ENCODE measurements at places on chromosomes 2 and 18. TPM values are rescaled to one million over a fixed set of nuclear protein-coding genes. Genes with fewer than 3 reads are reported as not detected.

Gene IL1B
- total RNA-seq: 2.5 TPM

Gene PLEK
- not detected for total RNA-seq

Gene TCF23
- not detected for total RNA-seq

Gene CCDC68
- total RNA-seq: 64.8 TPM

DNA sequence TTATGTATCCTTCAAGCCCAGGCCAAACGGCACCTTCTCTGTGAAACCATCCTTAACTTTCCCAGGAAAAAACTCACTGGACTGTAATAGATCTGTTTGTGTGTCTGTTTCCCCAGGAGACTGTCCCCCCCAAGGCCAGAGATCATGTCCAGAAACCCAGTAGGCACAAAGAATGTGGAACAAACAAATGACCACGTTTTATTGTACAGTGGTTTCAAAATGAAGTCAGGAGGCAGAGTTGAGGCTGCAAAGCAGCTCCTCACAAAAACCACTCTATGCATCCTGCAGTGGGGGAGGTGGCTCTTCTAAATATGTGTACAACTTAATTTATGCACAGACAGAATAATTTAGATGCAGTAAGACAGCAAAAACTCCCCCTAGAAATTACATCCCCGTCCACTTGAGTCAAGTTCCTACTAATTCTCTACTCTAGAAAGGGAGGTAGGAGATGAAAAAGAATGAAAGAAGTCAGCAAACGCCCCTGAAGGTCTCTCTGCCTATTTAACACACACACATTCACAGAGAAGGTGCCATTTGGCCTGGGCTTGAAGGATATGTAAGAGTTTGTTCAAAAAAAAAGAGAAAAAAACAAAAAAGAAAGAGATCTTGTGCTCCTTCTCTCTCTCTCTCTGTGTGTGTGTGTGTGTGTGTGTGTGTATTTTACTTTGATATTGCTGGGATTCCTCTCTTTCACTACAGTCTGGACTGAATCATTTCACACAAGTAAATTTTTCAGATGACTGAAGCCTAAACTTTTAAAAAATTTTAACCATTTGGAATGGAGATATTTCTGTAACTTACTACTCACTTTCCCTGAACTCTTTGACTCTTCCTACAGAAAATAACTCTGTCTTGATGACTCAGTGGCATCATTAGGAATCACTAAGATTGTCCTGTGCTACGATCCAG, 19.5 kb downstream of the BCL2 start:
- DNase-seq: no peak

DNA sequence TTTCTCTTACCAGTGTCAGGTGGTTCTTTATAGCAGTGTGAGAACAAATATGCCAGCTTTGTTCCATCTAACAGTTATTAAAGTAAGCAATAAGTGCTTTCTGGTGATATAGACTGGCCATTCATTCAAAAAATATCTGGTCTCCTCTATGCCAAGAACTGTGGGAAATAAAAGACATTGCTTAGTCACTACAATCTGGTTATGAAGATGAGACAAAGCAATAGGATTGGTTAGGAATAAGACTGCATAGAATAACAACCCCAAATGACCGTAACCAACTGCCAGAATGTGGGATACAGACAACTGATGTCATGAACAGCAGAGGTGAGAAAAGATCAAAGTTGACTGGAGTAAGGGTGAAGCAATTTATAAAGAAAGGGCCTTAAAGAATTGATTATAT, 83.8 kb downstream of the MBD2 start:
- no peak for DNase-seq

DNA sequence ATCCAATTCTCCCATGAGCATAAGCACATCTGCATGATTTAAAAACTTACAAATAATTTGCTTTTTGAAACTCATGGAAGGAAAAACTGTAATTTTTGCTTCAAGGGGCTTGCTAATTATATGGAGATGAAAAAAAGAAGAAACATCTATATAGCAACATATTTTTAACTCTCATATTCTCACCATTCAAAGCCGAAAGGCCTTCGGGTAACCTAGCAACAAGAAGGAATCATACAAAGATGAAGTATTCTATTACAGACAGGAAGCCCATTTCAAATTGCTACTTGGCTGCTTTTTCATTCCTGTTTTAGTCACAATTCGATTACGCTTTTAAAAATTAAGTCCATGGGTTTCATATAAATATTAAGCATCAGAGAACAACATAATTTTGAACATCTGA, 39.2 kb upstream of the RNU4ATAC start:
- DNase-seq: no peak

GRCh38 chr18:11751341-11752115, 62.5 kb downstream of the GNAL start:
- DNase-seq: no peak

GRCh38 chr2:136125236-136125635, 7.3 kb upstream of the CXCR4 start:
- DNase-seq: no peak

DNA sequence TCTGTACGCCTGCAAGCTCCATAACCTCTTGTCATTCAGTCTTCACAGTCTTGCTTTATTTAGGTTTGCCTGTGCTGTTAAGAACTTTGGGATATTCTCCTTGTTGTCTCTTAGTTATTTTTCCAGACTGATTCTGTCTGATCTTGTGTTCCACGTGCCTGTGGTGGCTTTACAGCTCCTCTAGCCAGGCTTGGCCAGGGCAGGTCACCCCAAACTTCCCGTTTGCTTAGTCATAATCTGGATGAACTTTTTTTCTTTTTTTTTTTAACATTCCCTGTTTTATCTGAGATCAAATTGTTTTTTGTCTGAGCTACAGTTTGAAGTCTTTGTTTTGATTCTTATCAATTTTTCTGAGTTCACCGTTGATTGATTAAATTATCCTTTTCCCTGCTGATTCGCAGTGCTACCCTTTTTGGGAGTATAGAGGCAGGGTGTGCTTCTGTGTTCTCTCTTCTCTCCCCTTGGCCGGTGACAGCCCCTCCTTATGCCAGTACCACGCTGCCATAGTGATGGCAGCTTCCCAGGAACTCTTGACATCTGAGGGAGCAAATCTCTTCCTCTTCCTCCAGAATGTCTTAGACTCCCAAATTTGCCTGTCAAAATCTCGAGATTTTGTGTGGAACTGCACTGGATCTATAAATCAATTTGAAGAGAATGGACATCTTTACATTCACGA, 2.5 kb downstream of the SP100 start:
- DNase-seq: no peak

DNA sequence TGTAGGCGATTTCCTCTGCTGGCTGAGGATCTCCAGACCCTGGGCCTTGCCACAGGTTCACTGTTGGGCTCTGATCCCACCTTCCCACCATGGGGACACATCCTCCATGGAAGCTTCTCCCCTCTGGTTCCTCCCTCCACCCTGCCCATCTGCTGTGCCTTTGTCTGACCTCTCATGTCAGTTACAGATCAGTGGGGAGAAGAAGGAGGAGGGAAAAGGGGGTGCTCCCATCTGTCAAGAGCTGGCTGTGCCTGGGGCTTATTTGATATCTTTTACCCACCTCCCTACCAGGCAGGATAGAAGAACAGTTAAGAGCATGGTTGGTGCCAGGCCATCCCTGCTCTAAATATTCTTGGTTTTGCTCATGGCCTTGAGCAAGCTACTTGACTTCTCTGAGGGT, 12.3 kb upstream of the DNAJB2 start:
- DNase-seq: no peak

DNA sequence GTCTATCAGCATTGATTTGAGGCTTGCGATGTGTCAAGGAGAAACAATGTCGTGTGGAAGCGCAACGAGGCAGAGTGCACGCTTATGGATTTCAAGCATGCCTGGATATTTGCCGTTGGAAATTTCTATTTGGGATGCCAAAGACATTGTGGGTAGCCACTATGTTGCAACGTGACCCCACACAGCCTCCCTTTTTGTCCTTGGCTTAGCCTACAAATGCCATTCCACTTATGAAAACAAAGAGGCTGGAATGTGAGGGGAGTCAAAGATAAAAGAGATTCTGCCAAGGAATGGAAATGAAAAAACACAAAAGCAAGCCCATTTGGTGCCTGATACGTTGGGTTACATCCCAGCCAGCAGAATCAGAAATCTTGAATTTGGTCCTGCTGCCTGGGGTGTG, 721.2 kb downstream of the GALR1 start:
- DNase-seq: no peak

DNA sequence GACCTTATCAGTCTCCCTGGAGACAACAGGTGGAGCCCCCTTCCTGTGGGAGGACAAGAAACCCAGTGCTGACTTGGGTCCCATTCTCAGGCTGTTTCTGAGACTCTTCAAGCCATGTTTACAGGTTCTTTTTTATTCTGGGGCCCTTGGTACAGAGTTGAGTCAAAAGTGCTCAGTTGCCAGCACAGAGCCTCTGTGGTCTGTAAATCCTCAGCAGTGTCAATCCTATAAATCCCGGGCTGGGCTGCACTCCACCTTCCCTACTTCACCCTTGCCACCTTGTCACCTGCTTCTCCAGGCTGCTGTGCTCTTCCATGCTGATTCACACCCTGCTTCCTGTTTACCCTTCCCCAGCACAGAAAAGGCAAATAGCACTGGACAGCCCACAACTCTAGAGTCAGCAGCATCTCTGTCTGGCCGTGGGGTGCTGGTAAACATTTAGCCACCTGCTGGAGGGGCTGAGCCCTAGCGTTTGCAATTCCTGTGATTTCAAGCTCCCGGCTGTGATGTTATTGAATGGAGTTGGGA, 74.7 kb downstream of the TNFRSF11A start:
- no peak for DNase-seq

- no peak for DNase-seq
These were observed 18.6 kb downstream of the NGEF start for GRCh38 chr2:232994446-232994845.

DNA sequence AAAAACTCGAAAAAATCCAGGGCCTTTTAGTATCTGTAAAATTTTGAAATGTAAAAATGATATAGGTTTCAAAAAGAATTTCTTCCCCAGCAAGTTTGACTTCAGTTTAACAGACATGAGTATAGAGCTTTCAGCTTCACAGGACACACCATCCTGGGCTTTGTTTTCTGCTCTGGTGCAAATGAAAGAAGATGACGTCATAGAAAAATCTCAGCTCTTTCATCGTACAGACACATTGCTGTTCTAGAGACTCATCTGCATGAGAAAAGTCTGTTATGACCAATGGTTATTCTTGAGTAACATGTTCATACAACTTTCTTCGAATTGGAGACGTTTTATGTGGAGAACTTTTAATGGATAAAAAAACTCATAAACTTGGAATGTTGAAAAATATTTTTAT, 111.7 kb upstream of the DYNAP start:
- DNase-seq: no peak

DNA sequence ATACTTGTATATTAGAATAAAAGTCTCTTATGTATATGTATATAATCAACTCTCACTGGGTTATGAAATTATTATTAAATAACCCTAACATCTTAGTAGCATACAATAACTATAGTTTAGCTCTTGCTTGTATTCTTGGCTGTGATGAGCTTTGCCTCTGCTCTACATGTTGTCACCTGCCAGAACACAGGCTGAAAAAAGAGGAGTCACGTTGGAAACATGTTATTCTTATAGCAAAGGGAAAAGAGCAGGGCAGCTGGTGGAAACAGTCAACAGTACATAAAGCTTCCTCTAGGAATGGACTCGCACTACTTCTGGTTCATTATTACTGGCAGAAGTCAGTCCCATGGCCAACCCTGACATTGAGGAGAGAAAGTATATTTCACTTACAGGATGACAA, 362.0 kb upstream of the KYNU start:
- DNase-seq: no peak

DNA sequence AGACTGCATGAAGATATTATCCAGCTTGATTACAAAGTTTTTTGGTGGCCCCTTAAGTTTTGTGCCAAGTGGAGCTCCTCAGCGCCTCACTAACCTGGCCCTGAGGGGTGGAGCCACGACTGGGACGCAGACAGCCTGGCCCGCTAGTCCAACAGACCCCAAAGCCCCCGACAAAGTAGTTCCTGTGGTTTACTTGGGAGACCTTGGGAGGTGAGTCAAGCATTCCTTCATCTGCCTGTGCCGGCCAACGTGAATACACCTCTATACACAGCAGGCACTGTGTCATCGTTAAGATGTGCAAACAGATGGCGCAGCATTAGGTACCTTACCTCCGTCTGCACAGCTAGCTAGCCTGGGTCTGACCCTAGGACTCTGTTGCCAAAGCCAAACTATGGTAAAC, 55.0 kb upstream of the LAMA1 start:
- no peak for DNase-seq

- DNase-seq: no peak
These were observed 90.9 kb downstream of the LRRC30 start for GRCh38 chr18:7321831-7322230.

DNA sequence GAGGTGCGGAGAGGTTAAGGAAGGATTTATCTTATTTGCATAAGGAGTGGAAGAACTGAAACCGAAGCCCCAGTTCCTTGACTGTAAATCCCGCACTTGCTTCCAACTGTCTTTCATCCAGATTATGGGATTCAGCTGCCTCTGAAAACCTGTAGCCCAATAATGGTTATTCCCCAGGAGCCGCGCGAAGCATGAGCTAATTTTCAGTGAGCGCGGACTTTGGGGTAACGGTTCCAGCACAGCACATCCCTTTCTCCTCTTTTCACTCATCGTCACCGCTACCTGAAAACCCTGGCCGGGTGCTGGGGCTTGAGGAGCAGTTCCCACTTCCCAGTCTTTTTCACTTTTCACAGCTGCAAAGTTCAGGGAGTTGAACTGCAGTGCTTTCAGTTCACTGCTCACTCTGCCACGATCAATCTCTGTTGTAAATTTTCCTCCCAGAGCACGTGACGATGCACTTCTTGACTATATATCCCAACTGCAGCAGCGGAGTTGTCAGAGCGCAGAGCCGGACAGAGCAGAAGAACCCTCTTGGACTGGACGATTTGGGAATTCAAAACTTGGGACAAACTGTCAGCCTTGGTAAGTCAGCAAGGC, at the start of gene KCNE4:
KCNE4 (plus strand) TSS at position 498 of the 597 bp plus-strand sequence. CDS start 641 bp downstream, outside the sequence.
- peak; percentile 80 for DNase-seq

Gene GALNT14
- total RNA-seq: 21.8 TPM

Gene GEN1
- 17.5 TPM for total RNA-seq

GRCh38 chr2:152437276-152438108, 102.5 kb downstream of the FMNL2 start:
- DNase-seq: no peak

Gene GKN1
- total RNA-seq: 1.6 TPM

GRCh38 chr2:234331566-234331965, 165.3 kb downstream of the ARL4C start:
- no peak for DNase-seq

- no peak for DNase-seq
These were observed 52.5 kb downstream of the CCDC74A start for GRCh38 chr2:131580187-131580586.

DNA sequence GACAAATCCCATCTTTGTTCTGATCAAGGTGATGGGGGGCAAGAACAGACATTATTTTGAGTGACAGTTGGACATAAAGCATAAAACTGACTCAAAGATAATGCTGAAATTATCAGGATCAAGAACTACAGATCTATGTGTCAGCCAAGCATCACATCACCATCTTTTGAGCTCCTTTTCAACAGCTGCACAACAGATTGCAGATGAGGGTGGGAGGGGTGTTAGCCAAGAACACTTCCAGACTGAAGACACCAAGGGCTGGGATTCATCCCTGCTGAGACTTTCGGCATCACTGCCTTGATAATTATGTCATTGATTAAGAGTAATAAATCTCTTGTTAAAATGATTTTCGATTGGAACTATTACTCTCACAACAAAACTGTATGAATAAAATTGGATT, 191.5 kb upstream of the NETO1 start:
- DNase-seq: no peak

Measured in NCI-H460 (cell line).